ENCODE measurements at places on chromosomes 5 and 9.

DNA sequence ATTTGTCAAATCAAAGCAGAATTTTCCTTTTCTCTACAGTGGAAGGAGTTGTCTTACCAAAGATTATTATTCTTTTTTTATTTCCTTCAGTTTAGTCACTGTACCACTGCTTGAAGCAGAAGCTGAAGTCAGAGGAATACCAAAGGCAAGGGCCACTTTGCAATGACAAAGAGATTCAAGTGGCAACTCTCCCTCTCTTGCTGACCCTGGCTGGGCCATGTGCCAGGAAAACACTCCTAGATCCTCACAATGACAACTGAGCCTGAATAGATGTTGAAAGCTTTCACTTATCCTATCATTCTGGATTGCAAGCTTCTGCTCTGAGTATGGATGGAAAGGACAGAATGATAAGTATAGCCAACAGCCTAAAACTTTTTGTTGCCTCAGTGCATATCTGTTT lies 618.3 kb downstream of the NR2F1-AS1 start:
- DNase-seq: no peak

GRCh38 chr9:122219856-122220672 lies 8.7 kb downstream of the LHX6 start:
- DNase-seq: no peak

- no peak for DNase-seq
These were observed 191.0 kb downstream of the NTRK2 start for GRCh38 chr9:84860249-84861115.

DNA sequence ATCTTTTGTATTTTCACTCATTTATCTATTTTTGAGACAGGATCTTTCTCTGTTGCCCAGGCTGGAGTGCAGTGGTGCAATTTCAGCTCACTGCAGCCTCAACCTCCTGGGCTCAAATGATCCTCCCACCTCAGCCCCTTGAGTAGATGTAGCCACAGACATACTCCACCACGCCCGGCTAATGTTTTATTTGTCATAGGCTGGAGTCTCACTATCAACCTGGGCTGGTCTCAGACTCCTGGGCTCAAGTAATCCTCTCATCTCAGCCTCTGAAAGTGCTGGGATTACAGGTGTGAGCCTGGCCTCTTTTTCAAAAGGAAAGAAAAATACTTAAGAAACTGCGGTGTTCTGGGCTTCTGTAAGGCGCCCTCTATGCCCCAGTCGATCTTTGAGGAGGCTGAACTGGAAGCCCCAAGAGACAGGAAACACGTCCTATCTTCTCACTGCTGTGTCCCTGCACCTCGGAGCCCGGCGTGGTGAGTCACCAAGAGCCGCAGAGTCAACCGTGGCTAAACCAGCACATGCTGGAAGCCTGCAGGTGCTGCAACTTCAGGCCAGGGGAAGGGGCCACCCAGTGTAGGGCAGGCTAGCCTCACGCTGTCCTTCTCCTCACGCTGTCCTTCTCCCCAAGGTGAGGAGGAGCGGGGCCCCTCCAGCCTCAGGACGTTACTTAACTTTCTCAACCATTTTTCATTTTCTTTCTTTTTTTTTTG lies 15.2 kb upstream of the LHX3 start:
- DNase-seq: peak; percentile 45

GRCh38 chr5:134989266-134989830 lies 21.6 kb downstream of the CATSPER3 start:
- DNase-seq: no peak

DNA sequence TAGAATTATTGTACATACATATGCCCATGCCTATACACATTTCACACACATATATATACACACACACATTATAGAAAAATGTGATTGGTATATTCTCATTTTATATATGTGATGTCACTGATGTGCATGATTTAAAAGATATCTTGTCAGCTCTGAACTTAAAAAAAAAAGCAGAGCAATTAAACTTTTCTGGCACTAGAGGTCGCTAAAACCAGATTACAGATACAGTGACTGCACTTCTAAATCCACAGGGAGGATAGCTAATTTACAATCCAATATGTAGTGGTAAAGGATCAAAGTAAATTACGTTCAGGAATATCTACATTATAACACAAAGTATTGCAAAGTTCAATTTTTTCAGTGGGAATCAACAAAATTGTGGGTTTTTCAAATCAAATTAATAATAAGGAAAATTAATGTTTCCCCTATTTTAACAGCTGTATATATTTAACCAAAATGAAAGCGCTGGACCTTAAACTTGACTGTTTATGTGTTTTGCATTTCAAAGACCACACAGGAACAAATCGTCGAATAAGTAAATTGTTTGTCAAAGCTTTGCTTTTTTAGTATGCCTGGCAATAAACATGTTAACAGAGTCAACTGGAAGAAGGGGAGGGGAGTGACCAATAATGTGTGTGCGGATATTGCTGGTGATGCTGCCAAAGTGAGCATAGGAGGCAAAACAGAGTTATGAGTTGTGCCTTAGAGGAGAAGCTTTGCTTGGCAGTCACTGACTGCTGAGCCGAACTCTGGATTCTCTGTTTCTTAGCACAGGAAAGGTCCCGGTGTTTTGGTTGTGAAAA lies 1201.4 kb upstream of the C9orf72 start:
- DNase-seq: no peak

DNA sequence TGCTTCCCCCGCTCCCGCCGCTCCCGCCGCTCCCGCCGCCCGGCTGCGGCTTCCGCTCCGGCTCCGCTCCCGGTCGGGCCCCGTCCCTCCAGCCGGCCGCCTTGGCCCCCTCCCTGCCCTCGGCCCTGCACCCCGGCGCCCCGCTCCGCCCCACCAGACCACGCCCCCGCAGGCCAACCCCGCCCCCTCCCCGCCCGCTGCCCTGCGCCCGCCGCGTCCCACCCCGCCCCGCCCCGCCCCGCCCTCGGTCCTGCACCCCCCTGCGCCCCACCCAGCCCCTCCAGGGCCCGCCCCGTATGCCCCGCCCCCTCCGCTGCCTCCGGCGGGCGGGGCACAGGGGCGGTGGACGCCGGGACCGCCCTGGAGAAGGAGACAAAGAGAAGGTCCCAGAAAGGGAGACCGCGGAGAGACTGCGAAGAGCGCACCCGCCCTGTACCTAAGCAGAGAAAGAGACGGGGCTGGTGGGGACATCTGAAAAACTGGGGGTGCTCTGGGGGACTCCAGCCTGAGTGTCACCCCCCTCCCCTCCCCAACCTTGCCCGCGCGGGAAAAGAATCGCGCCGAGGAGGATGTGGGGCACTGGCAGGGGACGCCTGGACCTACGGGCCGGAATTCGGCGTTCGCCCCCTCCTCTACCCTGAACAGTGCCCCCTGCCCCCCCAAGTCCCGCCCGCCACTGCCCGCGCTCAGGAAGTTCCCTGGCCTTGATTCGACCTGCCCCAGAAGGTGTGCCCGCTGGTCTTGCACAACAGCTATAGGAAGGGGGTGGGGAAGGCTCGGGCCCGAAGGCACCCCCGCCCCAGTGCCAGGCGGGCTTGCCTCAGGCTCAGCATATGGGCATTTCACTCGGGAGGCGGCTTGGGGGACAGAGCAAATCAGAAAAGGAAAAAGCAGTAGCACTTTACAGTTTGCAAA lies 42.8 kb upstream of the STXBP1 start:
- DNase-seq: peak; percentile 72

- DNase-seq: no peak
These were observed 86.7 kb downstream of the AUH start for GRCh38 chr9:91274949-91275492.

- no peak for DNase-seq
These were observed 141.8 kb downstream of the PRKACG start for GRCh38 chr9:68872026-68872501.

GRCh38 chr5:116365006-116365496 lies 209.6 kb downstream of the SEMA6A start:
- DNase-seq: no peak

DNA sequence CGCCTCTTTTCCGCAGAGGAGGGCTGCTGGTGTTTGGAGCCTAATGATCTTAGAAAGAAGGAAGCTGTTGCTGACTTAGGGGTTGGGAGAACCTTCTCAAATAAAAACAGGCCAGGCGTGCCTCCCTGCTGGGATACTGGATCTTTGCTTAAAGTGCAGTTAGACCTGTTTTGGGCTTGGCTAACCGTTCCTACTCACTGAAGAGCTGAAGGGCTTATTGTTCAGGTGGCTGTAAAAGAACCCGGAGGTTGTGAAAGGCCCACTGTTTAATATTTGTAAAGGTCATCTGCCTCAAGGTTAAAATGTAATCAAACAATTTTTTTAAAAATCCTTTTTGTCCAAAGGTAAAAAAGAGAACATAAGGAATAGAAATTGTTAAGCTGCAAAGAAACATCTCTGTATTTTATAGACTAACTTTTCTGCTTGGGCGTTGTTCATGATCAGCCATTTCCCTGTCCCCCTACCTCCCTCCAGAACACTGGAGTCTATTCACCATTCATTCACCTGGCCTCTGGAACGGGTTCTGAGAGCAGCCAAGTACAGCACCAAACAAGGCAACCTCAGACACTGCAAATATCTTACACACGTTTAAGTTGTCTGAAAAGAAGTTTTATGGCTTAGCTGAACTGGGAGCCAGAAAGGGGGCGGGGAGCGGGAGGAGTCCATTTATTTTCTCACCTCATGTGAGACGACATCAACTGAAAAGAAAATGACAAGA lies 18.6 kb upstream of the MTMR12 start:
- DNase-seq: no peak

DNA sequence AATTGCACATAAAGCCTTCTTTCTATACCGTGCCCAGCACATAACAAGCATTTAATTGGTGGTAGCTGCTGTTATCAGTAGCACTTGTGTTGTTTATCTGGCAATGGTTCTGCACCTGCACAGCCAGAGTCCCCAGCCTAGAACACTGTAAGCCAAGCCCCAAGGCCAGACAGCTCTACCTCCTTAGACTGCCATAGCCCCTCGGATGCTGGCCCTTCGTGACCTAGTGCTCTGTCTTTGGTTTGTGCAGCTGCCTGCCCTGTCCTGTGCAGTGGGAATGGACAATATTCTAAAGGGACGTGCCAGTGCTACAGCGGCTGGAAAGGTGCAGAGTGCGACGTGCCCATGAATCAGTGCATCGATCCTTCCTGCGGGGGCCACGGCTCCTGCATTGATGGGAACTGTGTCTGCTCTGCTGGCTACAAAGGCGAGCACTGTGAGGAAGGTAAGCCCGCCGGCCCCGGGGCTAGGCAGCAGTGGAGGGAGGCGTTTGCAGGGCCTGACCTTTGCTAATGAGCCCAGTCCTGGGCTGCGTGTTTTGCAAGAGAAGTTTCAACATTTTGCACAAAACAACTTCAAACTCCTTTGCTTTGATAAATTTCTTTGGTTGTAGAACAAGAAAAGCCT lies 173.3 kb upstream of the WWC1 start:
- no peak for DNase-seq

GRCh38 chr9:88044200-88044599 lies 69.9 kb upstream of the CDK20 start:
- no peak for DNase-seq

DNA sequence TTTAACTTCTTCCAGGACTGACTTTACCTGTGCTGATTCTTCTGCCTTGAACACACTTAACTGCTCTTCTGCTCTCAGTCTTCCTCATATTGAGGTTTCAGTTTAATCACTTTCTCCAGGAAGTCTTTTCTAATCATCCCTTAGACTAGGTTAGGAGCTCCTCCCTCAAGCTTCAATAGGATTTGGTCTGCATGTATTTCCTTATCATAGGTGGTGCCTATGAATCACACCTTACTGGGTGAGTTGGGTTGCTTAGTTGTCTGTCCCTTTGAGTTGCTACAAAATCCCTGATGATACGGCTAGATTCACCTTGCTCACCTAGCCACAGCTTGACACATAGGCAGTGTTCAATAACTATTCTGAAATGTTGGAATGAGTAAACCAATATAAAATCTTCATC lies 164.4 kb downstream of the DNAH5 start:
- no peak for DNase-seq

DNA sequence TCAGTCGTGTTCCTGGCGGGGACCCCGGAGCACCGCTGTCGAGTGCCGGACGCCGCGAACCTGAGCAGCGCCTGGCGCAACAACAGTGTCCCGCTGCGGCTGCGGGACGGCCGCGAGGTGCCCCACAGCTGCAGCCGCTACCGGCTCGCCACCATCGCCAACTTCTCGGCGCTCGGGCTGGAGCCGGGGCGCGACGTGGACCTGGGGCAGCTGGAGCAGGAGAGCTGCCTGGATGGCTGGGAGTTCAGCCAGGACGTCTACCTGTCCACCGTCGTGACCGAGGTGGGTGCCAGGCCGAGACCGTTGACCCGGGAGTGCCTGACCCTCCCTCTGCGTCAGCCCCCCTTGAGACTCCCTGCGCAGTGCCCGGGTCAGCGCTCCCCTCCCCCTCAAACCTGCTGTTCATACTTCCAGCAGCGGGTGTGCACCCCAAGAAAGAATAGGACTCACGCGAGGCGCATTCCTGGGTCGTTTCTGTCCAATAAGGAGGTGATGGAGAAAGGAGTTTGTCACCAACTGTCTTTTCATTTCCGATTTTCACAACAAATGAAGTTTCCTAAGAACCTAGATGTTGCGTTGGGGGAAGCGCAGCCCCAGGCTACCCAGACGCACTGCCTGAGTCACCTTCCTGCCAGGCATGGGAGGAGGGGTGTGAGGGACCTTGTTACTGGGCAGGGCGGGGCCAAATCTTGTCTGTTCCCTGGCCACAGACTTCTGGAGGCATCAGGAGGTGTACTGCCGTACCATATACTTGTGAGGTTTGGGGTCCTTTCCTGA lies 722 bp downstream of the SLC22A4 start:
- DNase-seq: peak; percentile 14

- DNase-seq: peak; percentile 58
These were observed 3.8 kb downstream of the SMARCA2 start for GRCh38 chr9:2018764-2019558.

- no peak for DNase-seq
These were observed 27.5 kb downstream of the DYNC2I2 start for GRCh38 chr9:128629136-128629535.

DNA sequence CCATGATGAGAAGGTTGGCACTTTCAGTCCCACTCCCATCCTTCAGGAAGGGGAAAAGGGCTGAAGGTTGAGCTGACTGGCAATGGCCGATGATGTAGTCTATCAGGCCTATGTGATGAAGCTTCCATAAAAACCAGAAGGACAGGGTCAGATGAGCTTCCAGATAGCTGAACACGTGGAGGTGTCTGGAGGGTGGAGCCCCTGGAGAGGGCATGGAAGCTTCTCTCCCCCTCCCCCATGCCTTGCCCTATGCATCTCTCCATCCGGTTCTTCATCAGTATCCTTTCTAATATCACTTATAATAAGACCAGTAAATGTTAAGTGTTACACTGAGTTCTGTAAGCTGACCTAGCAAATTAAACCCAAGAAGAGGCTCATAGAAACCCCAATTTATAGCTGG lies 32.6 kb upstream of the SMU1 start:
- no peak for DNase-seq

GRCh38 chr9:126440940-126441339 lies 114.3 kb downstream of the MVB12B start:
- DNase-seq: no peak

DNA sequence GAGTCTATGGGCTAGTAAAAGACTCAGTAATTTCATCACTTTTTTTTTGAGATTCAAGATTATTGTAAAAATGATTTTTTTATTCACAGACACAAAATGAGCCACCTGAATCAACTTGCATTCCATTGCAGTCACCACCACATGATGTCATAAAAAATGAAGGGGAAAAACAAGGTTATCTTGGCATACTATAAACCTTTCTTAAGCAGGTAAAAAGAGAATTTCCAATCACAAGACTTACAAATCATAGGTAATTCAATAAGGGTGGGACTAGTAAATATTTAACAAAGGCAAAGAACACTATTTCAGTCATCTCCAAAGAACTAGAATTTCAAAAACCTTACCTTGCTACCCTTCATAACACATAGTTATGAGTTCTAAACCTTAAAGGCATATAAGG lies 30.7 kb downstream of the TRPM6 start:
- no peak for DNase-seq

- DNase-seq: peak; percentile 27
These were observed 19.9 kb downstream of the ABITRAM start for GRCh38 chr9:108953983-108954574.

Measured in CD4-positive, alpha-beta memory T cell (primary cell).